GM03348 (cell line): ENCODE measurements at places on chromosomes 2 and 18.

DNA sequence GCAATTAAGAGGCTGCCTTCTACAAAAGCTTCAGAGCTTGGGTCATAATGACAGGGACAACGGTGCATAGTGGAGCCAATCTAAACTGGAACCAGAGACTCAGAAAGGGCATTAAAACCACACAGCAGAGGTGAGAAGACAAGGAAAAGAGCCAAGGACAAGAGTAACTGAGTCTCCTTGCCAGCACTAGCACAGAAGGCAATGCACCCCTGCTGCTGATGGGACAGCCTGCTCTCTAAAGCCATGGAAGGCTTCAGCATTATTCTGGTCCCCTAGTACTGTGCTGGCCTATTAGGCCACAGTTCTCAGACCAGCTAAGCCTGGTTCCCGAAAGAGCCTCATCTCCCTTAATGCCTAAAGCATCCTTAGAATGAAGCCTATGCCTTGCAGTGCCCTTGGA, 15.5 kb downstream of the MYO5B start:
- DNase-seq, result no peak

- no peak for DNase-seq
Observed at GRCh38 chr18:11669948-11670275, 19.2 kb upstream of the GNAL start.

DNA sequence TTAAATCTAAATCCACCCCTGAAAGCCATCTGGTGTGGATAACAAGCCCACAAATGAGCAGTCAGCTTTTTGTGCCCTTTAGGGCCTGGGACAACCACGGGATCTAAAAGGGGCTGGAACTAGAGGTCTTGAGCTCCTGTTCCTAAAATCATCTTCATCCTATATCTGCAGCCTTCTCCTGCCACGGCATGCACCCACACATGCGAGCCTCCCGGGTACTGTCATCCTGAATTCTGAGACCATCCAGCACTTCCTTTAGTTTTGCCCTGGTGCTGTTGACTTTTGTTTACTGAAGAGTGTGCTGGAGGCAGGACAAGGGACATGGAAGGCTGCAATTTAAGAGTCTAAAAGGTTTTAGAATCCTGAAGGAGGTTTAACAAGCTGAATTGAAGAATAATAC, 183.2 kb downstream of the FAM210A start:
- DNase-seq, result no peak

DNA sequence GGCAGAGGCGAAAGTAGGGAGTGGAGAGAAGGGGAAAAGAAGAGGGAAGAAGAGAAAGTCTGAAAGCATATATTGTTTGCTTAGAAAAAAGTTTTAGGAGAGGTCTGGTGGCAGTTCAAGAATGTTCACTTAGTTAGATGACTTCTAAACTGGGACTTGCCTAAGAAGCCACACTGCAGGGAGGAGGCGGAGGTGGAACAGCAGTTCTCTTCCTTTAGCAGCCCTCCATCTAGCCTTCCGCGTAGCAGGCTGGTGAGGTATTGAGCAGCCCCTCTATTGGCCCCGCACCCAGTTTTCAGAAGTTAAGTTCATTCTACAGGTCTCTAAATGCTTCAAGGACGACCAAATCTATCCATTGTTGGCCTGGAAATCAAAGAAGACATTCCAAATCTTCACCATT, 31.9 kb upstream of the WIPF1 start:
- no peak for DNase-seq
